Kasumi-1 (cell line): ENCODE measurements at places on chromosomes 1 and 21.

DNA sequence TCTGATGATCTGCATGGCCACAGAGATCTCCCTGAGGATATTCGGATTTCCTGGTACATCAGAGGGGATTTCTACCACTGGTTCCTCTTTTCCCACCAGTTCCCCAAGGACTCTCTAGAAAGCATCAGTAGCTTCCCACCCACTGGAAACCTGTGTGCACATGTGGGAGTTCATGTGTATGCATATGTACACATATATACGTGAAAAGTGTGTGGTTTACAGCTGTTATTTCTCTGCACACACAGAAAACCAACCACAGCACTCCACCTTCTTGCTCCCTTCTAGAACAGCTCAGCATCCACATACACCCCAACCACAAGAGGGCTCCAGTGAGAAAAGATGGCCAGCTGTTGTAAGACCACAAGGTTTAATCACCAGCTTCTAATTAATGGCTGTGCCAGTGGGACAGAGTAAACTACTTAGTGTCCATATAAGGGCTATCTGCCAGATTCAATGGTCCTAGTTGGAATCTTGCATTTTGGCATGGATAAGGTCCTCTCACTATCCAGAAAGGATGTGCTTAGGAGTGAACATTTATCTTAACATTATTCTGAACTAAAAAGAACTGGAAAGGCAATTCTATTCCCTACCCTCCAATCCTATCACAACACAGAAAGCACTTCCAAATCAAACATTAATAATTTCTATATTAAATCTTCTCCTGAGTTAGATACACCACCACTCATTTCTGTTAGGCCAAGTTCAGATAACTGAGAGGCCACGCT is 24.1 kb downstream of the GPR3 start:
- peak; percentile 74 for DNase-seq

- no peak for DNase-seq
These were observed 271.6 kb downstream of the KCNJ6 start for GRCh38 chr21:37644636-37645035.

DNA sequence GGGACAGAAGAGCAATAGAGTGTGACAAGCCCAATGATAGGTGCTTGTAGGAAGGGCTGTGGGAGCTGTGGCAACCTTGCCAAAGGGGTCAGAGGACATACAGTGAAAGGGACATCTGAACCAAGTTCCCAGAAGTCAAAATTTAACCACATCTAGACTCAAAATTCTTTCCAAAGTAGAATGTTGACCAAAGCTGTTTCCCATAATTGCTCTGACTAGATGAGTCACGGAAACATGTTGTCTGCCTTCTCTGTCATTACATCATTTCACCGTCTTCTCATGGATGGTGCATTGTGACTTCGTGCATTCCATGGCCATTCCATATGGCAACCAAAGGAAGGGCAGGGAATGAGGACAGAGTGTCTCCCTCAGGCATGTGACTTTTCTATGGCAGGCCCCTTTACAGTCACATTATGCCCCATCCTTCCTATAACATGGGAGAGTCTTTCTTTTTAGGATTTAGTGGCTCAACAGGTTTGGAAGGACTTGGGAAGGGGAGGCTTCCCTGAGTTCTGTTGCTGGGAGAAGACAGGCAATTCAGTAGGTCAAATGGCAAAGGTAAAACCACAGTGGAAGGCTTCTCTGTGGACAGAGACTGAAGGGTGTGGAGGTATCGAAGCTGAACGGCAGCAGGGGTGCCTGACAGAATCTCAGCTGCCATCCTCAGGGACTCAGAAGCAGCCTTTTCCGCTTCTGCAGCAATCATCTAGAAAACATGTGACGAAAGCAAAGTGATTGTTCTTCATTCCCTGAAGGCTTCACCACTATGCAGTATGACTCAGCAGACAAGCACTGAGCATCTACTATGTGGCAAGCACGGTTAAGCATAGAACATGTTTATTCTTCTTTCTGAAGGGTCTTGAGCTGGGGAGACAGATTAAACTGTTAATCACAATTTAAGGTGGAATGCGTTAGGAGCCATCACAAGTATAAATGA is 24.7 kb downstream of the NPHS2 start:
- no peak for DNase-seq

GRCh38 chr1:225464851-225465792 is 37.3 kb upstream of the LBR start:
- DNase-seq = no peak

- peak; percentile 53 for DNase-seq
These were observed 744 bp upstream of the DDX20 start for GRCh38 chr1:111754984-111755330.

DNA sequence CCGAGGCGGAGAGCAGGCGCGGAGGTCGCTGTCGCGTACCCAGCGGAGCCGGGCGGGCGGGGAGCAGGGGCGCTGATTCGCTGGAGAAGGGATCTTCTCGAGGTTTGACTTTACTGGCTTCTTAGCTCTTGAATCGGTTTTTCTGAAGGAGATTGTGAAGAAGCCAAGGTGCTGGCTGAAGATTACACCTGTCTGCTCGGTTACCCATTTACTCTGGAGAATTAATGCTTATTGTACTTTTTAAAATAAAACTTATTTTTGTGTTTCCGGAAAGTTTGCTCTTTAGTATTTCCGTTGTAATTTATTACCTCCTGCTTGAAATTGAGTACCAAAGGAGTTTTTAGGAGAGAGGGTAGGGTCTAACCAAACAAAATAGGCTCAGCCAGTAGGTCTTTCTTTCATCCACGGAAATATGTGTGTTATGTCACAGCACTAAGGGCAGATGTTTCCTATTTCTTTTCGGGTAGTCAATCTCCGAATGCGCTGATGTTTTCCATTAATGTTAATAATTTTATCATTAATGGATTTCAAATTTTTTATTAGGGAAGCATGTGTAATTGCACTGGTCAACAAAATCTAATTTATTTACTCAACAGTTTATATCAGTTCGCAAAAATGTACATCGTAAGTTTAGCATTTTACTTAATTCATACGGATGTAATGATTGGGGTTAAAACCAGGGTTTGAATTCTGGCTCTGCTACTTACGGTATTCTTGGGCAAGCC is 510 bp upstream of the GNG5 start:
- DNase-seq = peak; percentile 66

DNA sequence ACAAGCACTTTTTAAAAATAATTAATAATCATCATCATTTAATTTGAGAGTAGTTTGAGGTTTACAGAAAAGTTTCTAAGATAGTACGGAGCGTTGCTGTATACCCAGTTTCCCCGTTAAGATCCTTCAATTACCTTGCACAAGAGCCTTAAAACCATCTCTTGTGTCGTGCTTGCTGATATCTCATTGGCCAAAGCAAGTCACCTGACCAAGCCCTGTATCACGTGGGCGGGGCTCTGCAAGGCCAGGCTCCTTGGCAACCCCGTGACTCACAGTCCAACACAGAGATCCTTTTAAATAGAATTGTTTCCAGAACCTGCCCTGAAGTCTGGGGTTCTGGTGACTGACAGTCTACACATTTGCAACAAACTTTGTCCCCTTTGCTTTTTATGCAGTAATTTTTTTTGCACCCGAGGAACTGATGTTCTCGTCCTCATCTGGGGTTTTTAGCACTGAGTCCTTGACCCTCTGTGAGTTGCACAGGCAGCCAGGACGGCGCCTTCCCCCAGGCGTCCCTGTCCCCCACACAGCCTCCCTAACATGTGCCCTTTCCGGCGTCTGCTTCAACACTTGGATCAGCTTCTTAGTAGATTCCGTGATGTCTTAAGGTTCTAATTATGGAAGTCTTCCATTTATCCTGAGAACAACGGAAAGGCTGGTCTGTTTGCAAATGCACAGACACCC is 183.3 kb upstream of the TMEM51 start:
- no peak for DNase-seq

DNA sequence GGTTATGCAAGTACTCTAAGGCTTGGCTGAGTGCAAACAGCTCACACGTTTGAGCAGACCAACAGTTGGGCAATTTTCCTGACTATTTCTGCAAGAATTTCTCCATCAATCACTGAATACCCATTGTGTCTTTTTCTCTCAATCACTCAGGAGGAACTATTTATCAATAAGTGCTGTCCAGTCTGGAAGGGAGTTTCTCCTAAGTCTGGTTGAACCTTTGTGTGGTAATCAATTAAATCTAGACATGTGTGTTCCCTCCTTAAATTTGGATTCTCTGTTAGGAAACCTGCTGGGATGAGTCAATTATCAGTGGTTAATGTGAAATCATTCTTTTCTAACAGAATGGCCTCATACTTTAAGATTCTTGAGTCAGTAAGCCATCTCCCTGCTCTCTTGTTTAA is 6.8 kb upstream of the AADACL3 start:
- no peak for DNase-seq

- no peak for DNase-seq
These were observed 13.6 kb upstream of the PIGK start for GRCh38 chr1:77232829-77233228.

- DNase-seq = no peak
These were observed 34.1 kb downstream of the PDPN start for GRCh38 chr1:13617773-13618172.

DNA sequence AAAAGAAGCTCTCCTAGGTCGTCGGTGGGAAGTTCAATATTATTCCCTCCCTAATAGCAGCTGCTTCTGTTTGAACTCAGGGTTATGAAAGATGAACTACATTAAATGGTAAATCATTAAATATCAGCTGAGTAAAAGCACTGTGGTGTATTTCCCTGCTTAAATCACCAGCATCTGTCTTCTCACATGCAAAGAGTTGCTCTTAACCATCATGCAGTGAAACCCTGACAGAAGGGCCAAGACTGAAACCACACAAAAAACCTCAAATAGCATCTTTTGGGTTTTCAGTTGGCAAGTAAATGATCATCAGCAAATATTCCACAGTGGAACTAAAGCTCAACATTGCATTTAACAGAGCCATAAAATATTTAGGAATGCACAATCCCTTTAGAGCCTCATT is 380.0 kb upstream of the ADGRL2 start:
- no peak for DNase-seq

- peak; percentile 51 for DNase-seq
These were observed 36.6 kb downstream of the NRIP1 start for GRCh38 chr21:15028186-15028585.

GRCh38 chr1:97412737-97413136 is 508.1 kb downstream of the DPYD start:
- no peak for DNase-seq

DNA sequence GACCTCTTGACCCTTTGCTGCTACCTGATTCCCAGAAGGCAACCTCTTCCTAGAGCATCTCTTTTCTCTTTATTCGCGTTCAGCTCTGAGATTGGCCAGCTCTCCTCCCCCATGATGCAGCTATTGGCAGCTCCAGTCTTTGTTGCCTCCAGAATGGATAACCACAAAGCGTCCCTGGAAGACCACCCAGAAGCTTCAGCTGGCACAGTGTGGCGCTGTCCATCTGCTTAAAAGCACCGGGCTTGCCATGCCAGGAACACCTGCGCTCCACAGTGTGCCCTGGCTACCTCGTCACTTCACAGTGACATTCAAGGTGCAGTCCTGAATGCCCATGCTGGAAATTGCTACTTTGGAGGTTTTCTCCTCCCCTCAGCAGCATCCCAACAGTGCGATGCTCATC is 353.9 kb downstream of the LMO4 start:
- DNase-seq = no peak

DNA sequence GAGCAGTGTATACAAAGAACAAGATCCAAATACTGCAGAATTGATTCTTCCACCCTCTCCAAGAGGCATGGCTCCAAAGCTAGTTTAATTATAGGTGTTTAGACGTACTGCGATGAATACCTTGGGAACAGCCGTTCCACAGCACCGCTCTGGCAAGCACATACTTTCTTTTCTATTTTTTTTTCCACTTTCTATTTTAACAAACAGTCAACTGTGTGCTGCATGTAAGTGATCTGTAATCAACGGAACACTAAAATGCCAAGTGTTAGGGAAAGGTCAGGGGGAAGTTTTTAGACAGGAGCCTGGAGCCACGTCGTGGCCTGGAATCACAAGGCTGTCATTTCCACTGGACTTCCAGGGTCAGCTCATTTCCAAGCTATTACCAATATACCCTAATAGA is 486.4 kb upstream of the DAB1 start:
- no peak for DNase-seq

GRCh38 chr1:54110996-54111395 is 41.8 kb downstream of the CDCP2 start:
- DNase-seq = no peak

DNA sequence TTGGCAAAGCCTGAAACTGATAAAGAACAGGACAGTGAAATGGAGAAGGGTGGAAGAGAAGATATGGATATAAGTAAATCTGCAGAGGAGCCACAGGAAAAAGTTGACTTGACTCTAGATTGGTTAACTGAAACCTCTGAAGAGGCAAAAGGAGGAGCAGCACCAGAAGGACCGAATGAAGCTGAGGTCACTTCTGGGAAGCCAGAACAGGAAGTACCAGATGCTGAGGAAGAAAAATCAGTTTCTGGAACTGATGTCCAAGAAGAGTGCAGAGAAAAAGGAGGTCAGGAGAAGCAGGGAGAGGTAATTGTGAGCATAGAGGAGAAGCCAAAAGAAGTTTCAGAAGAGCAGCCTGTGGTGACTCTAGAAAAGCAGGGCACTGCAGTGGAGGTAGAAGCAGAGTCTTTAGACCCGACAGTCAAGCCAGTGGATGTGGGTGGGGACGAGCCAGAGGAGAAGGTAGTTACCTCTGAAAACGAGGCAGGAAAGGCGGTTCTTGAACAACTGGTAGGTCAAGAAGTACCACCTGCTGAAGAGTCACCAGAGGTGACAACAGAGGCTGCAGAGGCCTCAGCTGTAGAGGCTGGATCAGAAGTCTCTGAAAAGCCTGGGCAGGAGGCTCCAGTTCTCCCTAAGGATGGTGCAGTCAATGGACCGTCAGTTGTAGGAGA is 16.3 kb downstream of the CCDC17 start:
- DNase-seq = no peak

- no peak for DNase-seq
These were observed 37.0 kb downstream of the VTCN1 start for GRCh38 chr1:117173691-117174090.

- DNase-seq = peak; percentile 45
These were observed 28.0 kb downstream of the SLAMF1 start for GRCh38 chr1:160618763-160619274.

DNA sequence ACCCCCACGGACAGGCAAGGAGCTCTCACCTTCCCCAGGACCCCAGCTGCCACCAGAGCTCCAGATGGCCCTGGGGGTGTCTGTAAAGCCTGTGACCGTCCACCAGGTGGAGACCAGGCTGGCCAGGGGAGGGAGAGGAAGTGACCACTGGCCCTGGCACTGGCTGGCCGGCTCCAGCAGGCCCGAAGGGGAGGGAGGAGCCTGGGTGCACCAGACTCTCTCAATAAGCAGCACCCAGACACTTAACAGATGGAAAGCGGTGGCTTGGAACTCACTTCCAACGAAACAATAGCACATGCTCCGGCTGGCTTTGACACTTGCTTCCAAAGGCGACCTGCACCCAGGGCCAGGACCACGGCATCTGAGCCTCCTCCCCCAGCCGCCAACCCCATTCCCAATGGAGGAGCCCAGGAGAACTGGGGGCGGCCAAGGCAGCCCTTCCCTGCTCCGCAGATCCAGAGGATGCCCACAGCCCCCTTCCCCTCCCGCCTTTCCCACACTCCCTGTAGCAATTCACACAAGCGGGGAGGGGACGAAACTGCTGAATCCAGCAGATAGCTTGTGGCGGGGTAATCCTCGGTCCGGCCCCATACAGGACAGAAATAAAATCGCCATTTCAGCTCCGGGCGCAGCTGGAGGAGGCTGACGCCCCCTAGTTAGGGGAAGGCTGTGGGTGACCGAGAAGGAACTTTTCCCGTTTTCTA is 742 bp upstream of the PDE9A start:
- DNase-seq = no peak
